ENCODE measurements at places on chromosomes 11 and 22.

GRCh38 chr22:25126510-25126909, 73.1 kb upstream of the CRYBB3 start:
- no peak for DNase-seq

GRCh38 chr11:45949992-45950407, 27.5 kb downstream of the LARGE2 start:
- no peak for DNase-seq

GRCh38 chr11:38278457-38279141, 1680.6 kb upstream of the RAG2 start:
- no peak for DNase-seq

DNA sequence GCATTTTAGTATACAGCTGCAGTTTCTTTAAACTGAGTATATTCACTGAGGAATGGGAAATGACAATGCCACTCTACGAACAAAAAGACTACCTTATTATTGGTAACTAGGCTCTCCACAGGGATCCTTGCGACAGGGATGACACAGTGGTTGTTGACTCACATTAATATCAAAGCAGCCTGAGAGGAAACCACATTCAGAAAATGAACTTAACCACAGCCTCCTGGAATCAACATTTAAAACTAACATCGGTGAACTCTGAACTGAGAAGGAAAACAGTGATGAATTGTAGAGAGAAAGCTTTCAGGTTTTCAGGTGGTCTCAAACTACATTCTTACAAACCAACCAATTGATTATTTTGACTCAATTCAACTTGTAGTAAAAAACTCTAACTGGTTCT, 90.3 kb upstream of the MTMR2 start:
- DNase-seq, result peak; percentile 62

DNA sequence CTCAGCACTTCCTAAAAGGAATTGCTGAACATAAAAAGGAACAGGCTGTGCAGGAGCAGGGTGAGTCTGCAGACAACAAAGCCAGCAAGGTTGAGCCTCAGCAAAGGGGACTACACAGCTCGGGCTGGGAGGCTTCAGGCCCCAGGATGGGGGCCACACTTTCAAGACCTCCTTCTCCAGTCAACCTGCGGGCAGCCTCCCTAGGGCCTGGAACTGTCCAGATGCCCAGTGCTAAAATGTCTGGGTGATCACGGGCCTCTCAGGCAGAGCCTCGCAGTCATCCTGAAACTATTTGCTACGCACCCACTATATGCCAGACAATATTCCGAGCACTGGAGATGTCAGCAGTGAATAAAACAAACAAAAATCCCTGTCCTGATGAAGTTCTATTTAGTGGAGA, 3.9 kb upstream of the NEFH start:
- DNase-seq, result no peak

GRCh38 chr22:18056161-18056666, 21.6 kb upstream of the PEX26 start:
- no peak for DNase-seq

- DNase-seq, result no peak
Observed at GRCh38 chr11:111352935-111353710, 26.0 kb downstream of the POU2AF1 start.

DNA sequence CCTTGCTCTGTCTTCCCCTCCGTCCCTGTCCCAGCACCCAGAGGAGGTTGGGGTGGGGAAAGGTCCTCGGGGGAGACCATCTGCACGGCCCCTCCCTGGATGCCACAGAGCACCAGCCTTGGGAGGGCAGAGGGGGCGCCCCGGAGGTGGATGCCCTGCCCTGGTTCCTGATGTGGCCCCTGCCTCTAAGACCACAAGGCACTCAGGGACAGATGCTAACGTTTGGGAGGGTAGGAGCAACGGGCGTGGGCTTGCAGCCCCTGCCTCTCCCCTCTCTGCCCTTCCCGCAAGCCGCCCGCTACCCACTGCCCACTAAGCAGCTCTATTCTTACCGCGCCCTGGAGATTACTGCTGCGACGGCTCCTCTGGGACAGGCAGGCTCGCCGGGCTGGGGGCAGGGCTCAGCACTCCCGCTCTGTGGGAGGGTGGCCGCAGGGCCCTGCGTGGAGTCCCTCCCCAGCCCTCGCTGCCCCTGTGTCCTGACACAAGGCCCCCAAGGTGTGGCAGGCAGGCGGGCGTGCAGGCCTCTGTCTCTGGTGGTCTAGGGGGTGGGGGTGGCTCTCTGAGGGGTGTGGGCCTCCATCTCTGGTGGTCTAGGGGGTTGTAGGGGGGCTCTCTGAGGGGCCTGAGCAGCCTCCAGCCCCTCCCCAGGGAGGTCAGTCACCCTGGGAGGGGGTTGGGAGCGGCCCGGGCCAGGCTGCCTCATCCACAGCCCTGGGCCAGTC, 14.9 kb downstream of the BRSK2 start:
- no peak for DNase-seq

DNA sequence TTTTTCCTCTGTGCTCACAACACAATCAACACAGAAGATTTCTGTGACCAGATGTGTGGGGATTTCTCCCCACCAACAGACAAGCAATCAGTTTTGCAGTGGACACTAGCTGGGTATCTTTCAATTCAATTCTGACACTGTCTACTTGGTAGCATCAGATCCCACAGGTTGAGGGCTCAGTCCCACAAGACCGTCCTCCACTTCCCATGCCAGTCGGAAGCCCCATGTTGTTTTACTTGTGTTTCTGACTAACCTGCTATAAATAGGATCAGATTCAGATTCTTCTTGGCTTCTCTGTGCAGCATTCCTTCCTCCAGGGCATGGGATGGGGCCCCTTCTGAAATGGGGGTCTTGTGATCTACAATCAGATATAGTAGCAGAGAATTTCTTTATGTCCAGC, 19.6 kb downstream of the ACER3 start:
- no peak for DNase-seq

- no peak for DNase-seq
Observed at GRCh38 chr22:35838855-35839576, 121.3 kb downstream of the APOL5 start.

DNA sequence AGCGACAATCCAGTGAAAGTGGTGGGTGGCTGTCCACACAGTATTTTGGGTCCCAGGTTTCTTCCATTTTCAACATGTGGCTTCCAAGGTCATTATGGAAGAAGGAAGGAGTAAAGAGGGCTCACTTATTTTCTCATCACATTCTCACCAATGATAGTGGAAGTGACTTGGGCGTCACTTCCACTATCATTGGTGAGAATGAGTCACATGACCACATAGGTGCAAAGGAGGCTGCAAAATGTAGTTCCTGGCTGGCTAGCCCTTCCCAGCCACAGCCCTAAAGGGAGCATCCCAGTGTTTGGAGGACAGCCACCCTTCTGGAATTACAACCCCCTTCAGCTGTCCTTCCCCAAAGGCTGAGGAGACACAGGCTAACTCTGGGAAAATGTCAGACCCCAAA, 95.6 kb downstream of the TSPAN18 start:
- DNase-seq, result no peak

DNA sequence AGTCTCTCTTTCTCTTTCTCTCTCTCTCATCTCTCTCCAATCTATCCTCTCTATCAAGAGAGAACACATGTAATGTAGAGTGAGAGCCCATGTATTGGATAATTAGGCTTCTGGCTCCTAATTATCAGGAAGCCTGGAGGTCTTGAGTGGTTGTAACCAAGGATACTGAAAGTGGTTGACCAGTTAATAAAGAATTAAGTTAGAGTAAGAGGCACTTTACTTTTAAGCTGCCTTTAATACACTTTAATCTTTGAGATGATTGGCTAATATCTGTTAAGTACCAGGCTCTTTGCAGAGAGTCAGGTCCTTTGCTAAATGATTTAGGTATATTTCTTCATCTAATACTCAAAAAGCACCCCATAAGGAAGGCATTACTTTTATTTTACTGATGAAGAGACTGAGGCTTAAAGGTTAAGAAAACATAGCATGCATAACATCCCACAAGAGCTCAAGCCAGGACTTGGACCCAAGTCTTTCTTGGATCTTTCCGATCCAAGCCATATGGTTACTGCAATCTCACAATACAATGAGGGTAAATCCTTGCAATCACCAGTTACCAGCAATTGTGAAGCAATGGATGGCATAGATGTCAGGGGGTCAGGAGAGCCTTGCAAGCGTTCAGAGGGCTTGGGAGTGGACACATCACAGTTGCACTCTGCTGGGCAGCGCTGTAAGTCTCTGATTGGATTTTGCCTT, 22.1 kb downstream of the CD44 start:
- no peak for DNase-seq

- no peak for DNase-seq
Observed at GRCh38 chr11:132862137-132862536, 670.2 kb downstream of the OPCML start.

- no peak for DNase-seq
Observed at GRCh38 chr11:46390331-46391171, 1.0 kb downstream of the CHRM4 start.

DNA sequence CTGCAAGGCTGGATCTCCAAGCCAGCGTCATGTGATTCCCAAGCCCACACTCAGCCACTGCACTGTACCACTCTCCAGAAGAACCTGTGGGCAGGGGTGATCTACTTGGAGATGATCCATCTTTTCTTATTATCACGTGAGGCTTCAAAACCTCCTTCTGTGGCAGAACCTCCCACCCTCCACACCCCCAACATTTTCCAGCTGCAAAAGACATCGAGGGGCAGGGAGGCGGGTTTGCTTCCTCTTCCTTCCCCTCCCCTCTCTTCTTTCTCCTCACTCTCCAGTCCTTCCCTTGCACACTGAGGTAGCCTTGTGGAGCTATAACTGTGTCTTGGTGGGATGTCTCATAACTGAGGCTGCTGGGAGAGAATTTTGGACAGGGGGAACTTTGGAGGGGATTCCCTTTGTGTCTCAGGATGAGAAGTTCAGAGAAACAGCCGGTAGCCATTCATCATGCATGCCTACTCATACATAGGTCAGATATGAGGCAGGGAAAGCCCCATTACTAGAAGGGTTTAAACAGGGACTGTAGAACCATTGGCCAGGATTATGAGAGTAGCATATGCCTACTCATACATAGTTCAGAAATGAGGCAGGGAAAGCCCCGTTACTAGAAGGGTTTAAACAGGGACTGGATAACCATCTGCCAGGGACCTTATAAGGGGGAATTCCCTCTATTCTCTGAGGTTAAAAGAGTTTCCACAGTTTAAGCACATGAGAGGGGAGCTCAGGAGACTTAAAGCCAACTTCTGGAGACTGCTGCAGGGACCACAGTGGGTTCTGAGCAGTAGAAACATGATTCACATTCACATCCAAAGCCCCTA, 420.7 kb upstream of the CADM1 start:
- no peak for DNase-seq

DNA sequence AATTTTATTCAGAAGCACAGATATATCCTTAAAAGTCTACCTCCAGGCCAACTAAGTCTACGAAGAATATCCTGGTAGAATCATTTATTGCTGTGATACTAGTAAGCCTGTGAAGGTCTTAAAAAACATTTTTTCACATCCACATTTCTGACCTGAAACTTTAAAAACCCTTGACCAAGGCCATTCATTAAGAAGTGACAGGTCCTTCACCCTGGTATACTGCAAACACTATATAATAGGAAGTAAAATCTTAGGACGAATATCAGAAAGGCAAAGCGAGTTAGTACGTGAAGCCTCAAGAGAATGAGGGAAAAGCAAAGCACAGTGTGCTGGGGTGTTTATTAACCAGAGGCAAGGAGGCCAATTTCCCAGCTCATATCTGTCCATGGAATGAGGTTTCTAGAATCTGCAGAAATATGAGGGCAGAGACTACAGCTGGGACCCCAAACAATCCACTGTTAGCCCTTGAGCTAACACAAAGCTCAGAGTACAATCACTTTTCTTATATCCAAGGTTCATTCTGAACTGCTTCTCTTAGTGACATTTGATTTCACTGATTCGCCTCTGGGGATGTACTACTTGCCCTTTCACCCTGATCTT, 71.0 kb downstream of the AMBRA1 start:
- DNase-seq, result no peak

- no peak for DNase-seq
Observed at GRCh38 chr11:76756341-76756741, 26.8 kb upstream of the TSKU start.

GRCh38 chr11:420054-420910, 5.5 kb upstream of the SIGIRR start:
- DNase-seq, result no peak

- no peak for DNase-seq
Observed at GRCh38 chr11:113904379-113905101, at the start of gene HTR3B. Gene HTR3B, plus strand, starts transcription at chr11:113904796. Its CDS starts 138 bp downstream, at chr11:113904934.

- DNase-seq, result no peak
Observed at GRCh38 chr22:45688600-45689080, 17.0 kb downstream of the ATXN10 start.

DNA sequence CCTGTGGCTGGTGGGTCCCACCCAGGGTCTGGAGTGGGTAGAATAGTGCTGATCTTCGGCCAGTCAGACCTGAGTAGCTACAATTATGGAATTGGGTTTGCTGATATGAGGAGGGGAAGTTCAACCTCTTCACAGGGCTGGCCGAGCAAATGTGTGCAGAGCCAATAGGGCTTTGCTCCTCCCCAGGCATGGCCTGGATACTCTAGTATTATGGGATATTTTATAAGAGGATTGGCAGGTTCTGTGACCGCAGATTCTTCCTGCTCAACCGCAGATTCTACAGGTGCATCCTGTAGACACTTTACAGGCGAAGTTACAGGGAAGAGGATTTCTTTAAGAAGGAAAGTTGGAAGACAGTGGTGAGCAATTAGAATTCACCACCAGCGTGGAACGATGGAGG, 44.3 kb downstream of the TBC1D22A start:
- DNase-seq, result no peak

DNA sequence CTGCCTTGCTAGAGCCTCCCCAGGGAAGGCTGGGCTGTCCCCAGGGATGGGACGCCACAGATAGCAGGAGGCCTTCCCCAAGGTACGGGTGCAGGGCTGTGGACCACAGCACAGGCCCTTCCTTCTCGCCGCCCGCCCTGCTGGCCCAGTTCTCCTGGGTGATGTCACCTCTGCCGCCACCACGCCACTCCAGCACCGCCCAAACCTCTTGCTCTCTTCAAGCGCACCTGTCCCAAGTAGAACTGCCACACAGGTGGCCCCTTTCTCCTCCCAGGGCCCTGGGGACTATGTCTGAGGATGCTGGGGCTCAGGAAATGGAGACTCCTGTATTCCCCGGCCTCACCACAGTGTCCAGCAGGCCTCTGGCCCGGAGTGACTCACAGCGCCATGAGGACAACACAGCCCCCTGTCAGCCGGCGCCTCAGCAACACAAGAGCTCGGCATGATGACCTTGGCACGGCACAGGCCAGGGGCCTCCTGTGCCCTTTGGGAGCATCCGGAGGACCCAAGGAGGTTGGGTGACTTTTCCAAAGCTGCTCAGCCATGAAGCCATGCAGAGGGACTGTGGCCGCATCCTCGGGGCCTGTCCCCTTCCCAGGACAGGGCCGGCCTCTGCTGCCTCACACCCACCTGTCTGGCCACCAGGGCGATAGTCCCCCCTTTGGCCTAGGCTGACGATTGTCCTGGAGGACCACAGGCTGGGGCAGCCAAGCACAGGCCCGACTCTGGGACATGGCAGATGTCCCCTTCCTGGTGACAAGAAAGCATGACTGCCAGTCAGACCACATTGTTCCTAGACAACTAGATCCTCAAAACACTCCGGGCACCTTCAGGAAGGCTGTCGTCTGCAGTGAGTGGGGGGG, 1023.5 kb downstream of the BRD1 start:
- no peak for DNase-seq
